Neural crest cell (in vitro differentiated cells): ENCODE measurements at places on chromosomes 11 and 22.

- no peaks in the 10 kb centered on the region for H3K4me1 ChIP-seq
- H3K36me3 ChIP-seq, result peaks cover 5% of the 10 kb centered on the region
- no peaks in the 10 kb centered on the region for H3K27me3 ChIP-seq
Observed at GRCh38 chr11:77379253-77379652, 77.8 kb upstream of the GDPD4 start.

DNA sequence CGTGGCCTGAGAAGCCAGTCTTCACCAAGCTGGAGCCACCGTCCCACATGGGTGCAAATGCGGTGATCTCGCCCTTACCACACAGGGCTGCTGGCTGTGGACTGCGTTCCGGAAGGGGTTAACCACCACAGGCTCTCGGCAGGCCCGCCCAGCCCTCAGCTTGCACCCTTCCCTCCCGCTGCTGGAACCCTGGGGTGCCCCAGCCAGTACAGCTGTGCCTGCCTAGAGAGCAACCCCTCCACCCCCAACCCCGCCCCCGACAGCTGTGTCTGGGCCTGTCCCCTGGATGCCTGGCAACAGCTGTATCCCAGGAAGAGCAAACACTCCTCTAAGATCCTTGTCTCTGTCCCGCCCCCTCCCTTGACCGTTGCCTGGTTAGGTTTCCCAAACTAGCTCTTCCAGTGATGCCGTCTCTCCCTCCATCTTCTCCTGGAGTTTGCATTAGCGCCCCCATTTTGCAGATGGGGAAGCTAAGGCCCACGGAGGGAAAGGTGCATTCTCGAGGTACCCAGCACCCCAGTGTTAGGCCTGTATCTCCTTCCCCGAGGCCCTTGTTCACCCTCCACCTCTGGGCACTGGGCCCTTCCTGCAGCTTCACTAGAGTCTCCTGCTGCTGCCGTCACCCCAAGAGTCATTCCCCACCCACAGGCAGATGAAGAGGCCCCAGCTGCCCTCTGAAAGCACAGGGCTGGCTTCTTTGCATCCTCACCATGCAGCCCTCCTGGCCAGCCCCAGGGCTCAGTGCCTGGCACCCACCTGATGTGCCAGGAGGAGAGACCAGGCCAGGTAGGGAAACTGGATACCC, 12.6 kb upstream of the COX8A start:
- H3K4me3 ChIP-seq, result peak overlapping the region; percentile 34
- peaks cover 3% of the 10 kb centered on the region for H3K27me3 ChIP-seq
- H3K27ac ChIP-seq, result no peak overlapping the region
- H3K36me3 ChIP-seq, result no peaks in the 10 kb centered on the region
- DNase-seq, result no peak
- no peaks in the 10 kb centered on the region for H3K4me1 ChIP-seq

GRCh38 chr22:24772493-24773220, 1.9 kb downstream of the PIWIL3 start:
- no peak for DNase-seq
- H3K27me3 ChIP-seq, result peaks cover 2% of the 10 kb centered on the region
- H3K4me1 ChIP-seq, result no peaks in the 10 kb centered on the region
- H3K36me3 ChIP-seq, result no peaks in the 10 kb centered on the region

GRCh38 chr22:49365191-49365837, 462.4 kb downstream of the BRD1 start:
- no peaks in the 10 kb centered on the region for H3K36me3 ChIP-seq
- no peak overlapping the region for H3K27ac ChIP-seq
- no peak for DNase-seq

GRCh38 chr11:85062659-85063058, 564.5 kb downstream of the DLG2 start:
- no peaks in the 10 kb centered on the region for H3K4me1 ChIP-seq
- no peaks in the 10 kb centered on the region for H3K27me3 ChIP-seq
- no peak for DNase-seq

DNA sequence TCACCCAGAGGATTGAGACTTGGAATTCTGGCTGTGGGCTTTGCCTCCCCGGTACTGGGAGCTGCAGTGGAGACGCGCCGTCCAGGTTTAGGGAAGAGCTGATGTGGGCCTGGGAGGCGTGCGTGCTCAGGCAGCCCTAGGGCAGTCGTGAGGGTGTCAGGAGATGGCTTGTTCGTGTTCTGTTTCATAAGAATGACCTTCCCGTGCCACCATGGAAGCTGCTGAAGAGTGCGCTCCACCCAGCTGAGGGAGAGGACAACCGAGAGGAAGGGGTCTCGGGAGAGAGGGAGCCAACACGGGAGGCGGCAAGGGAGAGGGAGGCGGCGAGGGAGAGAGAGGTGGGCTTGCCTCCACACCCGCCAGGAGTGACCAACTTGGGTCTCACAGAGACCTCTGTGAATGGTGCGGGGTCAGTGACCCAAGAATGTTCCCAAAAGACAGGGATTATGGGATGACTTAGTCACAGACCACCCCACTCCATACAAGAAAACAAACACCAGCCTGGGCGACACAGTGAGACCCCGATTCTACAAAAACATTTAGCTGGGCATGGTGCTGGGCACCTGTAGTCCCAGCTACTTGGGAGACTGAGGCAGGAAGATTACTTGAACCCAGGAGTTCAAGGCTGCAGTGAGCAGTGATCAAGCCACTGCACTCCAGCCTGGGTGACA, 14.7 kb upstream of the TRMU start:
- H3K27ac ChIP-seq, result no peak overlapping the region
- DNase-seq, result no peak
- H3K4me3 ChIP-seq, result no peak overlapping the region
- H3K27me3 ChIP-seq, result no peaks in the 10 kb centered on the region
- no peaks in the 10 kb centered on the region for H3K4me1 ChIP-seq
- peaks cover 16% of the 10 kb centered on the region for H3K36me3 ChIP-seq
